ENCODE measurements at places on chromosomes 1 and 21.

GRCh38 chr1:183544598-183545297 is 45.5 kb downstream of the NCF2 start:
- DNase-seq = no peak

- no peak for DNase-seq
These were observed 19.4 kb downstream of the KIAA0319L start for GRCh38 chr1:35537806-35538205.

GRCh38 chr1:197143276-197143675 is 3.2 kb downstream of the ASPM start:
- no peak for DNase-seq

GRCh38 chr1:23100074-23100748 is 68.4 kb downstream of the LUZP1 start:
- DNase-seq = no peak

GRCh38 chr1:197954718-197955418 is 37.7 kb downstream of the LHX9 start:
- DNase-seq = no peak
